ENCODE measurements at places on chromosomes 1 and 21.

DNA sequence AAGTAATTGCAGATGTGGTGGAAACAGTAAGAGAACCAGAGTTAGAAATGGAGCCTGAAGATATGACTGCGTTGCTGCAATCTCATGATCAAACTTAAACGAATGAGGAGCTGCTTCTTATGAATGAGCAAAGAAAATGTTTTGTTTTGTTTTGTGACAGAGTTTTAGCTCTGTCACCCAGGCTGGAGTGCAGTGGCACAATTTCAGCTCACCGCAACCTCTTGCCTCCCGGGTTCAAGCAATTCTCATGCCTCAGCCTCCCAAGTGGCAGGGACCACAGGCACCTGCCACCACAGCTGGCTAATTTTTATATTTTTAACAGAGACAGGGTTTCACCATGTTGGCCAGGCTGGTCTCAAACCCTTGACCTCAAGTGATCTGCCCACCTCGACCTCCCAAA is 53.3 kb upstream of the NFASC start:
- no peak for ATAC-seq

DNA sequence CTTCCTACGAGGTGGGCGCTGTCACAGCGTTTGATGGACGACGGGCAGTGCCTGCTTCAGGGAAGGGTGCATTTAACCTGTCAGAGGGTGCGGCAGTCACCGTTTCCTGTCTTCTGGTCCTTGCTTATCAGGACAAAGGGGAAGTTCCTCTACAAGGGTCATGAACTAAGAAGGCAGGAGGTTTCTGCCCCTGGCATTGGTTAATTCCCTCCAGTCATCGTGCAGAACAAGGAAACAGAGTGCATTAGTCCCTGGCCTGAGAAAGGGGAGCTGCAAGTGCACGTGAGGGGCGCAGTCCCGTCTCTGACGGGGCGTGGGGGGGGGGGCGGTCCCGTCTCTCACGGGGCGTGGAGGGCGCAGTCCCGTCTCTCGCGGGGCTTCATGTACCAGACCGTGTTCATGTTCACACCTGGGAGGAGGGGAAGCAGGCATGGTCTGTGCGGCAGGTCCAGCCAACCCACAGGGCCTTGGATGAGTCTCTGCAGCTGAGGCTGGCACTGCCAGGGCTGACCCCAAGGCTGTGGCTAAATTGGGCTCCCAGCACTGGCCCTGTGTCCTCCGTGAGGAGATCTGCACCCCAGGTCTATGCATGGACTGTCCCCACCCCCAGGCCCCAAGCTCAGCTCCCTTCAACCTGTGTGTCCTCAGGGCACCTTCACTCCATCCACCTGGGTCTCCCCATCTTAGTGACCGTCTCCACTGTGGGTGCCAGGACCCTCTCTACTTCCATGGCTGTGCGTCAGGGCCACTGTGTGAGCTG is 89.2 kb upstream of the COL6A1 start:
- ATAC-seq, result peak; percentile 59

DNA sequence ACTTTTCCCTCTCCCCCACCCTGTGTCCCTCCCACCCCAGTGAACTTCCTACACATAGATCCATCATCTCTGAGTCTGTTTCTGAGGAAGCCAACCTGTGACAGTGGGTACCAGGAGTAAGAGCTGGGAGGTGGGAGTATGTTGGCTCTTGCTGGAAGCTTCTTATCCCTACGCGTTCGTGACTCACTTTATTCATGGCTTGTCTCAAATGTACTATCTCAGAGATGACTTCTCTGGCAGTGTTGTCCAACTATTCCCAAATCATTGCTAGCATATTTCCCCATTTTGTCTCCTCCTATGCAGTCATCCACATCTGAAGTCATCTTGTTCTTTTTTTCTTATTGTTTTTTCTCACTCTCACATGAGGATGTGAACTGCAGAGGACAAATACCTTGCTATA is 88.0 kb downstream of the HIVEP3 start:
- ATAC-seq, result no peak

GRCh38 chr1:20485527-20486456 is at the start of gene CAMK2N1:
Gene CAMK2N1, minus strand, starts transcription at chr1:20486210. Its CDS starts 831 bp downstream, at chr1:20485379.
- peak; percentile 65 for ATAC-seq

DNA sequence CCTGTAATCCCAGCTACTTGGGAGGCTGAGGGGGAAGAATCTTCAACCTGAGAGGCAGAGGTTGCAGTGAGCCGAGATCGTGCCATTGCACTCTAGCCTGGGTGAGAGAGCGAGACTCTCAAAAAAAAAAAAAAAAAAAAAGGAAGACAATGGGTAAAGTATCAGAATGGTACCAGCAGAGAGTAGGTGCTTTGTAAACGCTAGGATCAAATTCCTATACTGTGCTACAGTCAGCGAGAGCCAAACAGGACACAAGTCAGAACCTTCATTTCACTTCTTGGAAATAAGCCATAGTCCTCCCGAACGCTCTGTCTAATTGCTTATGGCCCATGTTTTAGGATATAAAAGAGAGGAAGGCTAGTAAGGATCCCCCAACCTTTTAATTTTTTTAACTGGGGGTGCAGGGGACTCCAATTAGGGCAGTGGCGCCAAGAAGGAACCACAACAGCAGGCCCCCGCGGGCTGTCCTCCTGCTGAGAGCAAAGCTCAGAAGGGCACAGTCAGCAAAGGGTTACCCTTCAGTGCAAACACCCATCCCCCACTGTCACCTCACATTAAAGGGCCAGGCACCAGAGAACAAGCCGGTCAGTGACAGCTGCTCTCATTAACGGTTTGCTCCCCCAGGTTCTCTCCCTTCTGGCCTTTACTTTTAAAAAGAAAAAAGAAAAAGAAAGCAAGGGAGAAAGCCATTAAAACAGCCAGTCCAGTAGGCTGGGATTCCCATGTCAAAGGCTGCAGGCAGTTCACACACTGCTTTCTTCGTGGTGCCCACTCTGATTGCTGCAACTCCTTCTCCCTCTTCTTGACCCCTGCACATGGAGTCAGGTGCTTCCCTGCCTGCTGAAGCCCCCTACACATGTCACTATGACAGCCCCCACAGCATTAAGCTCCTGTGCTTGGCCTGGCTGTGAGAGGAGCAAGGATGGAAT is 69.4 kb downstream of the PLPP3 start:
- no peak for ATAC-seq

- ATAC-seq, result no peak
These were observed 114.9 kb downstream of the CASZ1 start for GRCh38 chr1:10681296-10682107.

GRCh38 chr1:57517587-57518374 is 93.9 kb upstream of the DAB1 start:
- ATAC-seq, result no peak

- no peak for ATAC-seq
These were observed 52.0 kb upstream of the RGS2 start for GRCh38 chr1:192756847-192757246.

DNA sequence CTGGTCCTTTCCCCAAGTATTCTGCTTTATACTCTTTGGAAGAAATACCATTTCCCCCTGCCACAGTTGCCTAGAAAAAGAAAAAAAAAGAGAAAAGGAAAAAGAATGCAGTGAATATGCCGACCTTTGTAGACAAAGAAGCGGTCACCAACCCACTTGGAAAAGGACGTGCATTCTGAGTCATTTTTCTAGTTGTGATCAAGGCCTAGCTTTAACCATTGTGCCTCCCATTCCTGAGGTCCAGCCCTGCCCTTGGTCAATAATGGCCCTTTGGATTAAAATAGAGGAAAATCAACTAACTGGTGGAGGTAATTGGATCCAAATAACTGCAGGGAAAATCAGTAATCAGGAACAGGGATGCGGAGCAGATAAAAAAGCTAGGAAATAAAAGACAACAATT is 24.8 kb downstream of the S1PR1 start:
- no peak for ATAC-seq
